ENCODE measurements at places on chromosomes 5 and 9. TPM values are rescaled to one million over a fixed set of nuclear protein-coding genes. Genes with fewer than 3 reads are reported as not detected.

GRCh38 chr9:78005231-78006002 is 26.2 kb downstream of the GNAQ start:
- DNase-seq, result peak; percentile 77

DNA sequence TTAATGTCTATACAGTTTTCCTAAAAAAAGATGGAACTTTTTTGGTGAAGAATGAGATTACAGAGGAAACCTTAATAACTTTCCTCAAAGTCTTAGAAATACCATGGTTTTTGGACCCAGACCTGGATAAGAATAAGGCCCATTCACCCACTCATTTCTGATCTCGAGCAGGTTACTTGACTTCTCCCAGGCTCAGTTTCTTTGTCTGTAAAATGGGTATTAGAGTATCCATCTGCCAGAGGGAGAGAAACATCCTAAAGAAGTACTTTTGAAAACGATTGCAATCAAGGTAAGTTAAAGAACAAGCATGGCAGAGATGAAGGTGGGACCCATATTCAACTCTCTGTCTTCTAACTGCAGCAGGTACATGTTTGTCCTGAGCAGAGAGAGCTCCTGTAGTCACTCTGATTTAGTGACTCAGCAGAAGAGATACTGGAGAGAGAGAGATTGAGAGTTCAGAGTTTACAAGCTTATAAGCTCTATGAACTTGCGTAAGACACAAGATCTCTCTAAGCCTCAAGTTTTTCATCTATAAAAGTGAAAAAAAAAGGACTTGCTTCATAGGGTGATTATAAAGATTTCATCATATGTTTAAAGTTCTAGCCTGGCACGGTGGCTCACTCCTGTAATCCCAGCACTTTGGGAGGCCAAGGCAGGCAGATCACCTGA is 379.4 kb upstream of the SGCD start:
- DNase-seq, result peak; percentile 7

GRCh38 chr5:173472164-173472563 is 143.9 kb upstream of the STC2 start:
- peak; percentile 99 for DNase-seq

DNA sequence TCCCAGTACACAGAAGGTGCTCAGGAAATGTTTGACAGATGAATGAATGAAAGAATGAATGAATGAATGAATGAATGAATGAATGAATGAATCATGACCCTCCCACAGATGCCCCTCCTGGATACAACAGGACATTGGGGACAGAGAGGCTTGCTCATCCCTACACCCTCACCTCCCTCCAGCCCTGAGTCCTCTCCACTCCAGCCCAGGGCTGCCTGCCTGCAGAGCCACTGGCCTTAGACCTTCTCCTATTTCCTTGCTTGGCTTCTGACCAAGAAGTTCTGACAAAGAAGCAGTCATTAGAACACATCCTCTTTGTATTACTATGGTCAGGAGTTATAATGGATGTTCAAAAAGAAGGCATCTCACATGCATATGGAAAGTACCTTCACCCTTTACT is 240.7 kb upstream of the DAPK1 start:
- no peak for DNase-seq

The PIGO gene
- polyA plus RNA-seq, result 18.6 TPM
